Mammary epithelial cell (primary cell): ENCODE measurements at places on chromosomes 12 and 14.

DNA sequence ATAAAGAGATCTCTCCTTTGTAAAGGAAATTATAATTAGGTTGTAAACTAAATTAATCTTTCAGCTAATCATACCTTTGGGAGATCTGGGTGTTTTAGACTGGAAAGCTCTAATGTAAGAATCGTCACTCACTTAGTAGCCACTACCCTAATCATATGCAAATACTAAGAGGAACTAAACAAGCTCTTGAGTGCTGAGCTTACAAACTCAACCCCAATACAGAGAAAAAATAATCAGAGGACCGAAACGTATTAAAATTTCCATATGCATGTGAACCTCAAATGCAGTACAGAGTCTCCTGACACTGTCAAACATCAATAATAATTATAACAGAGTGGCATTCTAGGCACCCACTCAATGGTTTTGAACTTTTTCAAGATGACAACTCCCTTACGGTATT lies 235.3 kb upstream of the FOXN3 start:
- no peak for DNase-seq

DNA sequence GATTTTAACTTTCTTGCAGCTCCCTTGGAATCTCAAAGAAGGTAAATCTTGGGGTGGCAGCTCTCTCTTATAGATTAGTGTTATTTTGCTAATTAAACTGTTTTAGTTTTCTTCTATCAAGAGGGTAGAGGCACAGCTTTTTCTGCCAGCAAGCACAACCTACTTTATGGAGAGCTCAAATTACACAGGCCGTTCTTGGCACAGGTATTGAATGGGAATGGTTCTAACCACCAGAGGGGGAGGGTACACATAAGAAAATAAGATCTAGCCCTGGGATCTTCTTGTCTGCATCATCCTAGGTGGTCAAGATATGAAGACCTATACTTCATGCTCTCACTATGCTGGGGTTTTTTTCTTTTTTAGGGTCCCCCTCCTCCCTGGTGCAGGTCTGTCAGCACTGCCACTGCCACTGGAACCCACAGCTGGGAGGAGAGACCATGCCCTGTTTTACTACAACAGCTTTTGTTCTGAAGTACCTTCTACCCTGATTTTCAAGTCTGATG lies 48.6 kb upstream of the STAC3 start:
- no peak for DNase-seq

DNA sequence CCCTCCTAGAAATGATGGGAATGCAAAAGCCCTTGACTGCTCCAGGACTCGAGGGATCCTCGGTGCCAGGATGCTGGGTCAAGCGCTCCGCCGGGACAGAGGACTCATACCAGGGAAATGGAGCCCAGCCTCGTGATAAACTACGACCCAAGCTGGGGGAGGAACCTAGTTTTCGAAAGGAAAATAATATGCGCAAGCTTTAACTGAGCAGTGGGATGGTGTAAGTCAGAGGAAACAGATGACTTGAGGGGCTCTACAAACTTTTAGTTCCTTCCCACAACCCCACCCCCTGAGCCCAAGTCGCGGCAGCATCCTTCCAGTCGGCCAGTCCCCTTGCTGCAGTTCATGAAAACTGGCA lies 654 bp upstream of the SUPT16H start:
- no peak for DNase-seq

DNA sequence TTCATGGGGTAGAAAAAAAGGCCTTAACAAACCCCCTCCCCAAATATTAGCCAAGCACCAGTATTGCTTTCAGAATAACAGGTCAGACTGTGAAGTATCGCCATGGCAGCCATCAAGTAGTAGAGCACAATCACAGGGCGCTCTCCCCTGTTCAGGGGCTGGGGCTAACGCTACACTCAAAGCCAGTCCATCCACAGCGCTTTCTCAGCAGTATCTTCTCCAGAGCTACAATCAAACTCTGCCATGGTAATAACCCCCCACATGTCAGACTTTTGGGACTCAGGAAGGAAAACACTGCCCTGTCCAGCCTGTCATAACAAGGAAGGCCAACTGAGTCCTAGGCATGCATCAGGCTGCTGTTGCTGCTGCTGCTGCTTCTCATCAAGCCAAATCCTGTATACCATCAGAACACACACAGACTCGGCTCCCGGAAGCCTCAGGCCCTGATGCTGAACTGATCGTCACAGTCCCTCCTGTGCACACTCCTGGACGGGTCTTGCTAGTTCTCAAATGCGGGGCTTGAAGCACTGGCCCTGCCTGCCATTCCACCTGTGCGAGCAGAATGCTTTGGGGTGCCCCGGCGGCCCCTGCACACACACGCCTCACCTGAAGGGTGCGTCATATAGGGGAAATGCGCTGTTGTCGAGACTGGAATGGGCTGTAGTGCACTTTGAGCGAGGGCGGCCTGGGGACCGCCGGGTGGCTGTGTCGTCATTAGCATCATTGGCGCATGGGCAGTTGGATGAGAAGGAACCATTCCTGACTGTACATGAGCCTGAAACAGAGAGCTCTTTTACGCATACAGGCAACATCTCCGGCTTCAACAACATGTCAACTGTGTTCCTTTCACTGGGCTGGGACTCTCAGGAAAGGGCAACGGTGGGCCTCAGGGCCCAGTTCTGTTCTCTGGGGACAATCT lies 47.6 kb downstream of the SH2B3 start:
- DNase-seq, result no peak

DNA sequence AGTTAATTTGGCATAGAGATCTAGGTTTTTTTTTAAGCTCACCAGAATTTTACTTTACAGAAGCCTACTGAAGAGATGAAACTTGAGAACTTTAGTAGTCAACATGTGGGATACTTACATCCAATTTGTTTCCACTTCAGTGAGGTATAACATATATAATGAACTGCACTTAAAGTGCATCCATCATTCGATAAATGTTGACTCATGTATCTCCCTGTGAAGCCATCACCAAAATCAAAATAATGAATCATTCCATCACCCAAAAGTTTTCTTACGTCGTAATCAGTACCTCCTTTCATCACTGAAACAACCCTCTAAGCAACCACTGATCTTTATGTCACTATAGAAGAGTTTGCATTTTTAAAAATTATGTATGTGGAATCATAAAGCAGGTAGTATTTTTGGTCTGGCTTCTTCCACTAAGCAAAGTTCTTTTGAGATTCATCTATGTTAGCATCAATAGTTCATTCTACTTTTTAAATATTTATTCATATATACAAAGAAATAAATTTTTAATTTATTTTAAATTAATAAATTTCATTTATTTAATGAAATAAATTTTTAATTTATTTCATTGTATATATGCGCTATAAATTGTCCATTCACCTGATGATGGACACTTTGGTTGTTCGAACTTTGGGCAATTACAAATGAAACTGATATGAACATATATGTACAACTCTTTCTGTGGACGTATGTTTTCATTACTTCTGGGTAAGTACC lies 2.0 kb upstream of the CPNE8 start:
- DNase-seq, result peak; percentile 37

DNA sequence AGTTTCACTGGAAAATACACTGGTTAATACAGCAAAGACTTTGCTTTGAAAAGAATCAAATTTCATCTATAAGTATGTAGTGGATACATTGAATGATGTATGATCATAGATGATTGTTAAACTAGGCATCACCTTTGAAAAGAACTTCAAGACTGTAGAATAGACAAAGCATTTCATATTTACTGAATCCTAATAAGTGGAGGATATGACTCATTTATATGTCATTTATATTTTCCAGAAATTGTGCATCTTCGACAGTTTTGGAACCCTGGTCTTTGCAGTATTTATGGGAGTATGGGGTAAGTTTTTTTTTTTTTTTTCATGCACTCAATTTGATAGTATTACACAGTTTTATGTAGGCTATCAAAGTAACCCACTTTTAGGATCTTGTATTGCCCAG lies 161.9 kb downstream of the ANO6 start:
- no peak for DNase-seq

DNA sequence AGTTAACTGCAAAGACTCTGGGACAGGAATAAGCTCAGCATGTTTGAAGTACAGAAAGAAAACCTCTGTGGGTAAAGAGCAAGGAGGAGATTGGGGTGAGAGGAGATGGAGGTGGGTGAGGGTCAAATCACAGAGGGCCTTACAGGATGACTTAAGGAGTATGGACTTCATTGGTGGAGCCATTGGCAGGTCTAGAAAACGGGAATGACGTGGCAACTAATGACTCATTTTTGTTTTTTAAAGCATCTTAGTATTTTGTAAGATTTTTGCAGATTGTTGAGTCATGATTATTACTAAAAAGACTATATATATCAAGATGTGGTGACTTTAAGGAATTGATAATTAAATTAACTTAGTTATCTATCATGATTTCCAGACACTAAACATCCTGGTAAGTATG lies 18.5 kb downstream of the UTP20 start:
- DNase-seq, result peak; percentile 60

DNA sequence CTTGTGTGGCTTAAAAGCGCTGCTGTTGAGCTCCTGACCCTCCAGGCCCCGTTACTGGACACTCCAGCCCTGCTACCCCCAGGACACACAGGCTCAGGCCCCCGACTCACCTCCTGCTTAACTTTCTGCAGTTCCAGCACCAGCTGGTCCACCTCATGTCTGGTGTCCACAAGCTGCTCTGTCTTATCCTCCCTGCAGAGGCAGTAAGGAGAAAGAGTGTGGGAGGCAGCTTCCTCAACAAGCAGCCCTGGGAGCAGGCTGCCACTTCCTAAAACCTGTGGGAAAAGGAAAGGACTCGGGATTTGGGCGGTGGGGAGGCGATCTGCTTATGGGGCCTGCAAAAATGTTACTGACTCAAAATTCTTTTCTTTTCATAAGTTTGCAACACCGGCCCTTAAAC lies 79.2 kb downstream of the CCDC88C start:
- DNase-seq, result no peak

DNA sequence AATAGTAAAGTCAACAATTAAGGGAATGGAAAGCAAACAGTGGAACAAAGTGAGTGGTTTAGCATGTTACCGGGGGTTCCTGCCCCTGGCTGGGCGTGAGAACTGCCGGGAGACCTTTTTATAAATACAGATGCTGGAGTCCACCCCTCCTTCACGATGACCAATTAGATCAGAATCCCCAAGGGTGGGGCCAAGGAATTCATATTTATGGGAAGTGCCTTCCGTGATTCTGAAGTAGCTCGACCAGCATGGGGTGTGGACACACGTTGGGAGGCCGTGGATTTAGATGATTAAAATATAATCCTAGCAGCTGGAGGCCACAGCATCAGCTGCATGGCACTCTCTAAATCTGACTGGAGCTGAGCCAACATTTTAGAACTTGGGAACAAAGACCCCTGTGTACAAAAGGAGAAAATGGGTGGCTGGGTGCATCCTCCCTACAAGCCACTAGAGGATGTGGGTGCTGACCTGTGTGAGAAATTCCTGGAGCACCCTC lies 87.9 kb downstream of the SRRM4 start:
- no peak for DNase-seq

GRCh38 chr14:64760146-64760755 lies 56.0 kb downstream of the PLEKHG3 start:
- DNase-seq, result peak; percentile 30

DNA sequence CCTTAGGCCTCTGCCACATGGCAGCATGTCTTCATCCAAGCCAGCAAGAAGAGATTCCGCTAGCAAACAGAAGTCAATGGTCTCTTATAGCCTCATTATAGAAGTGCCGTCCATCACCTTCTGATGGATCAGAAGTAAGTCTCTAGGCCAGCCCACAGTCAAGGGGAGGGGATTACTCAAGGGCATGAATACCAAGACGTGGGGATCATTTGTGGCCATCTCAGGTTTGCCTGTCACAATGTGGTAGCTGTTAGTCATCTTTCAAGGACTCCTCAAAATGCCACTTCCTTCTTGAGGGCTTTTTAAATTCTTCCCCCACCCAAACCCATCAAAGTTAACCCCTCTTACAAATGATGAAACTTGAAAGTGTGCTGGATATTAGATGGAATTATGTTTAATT lies 8.1 kb upstream of the ADCY6 start:
- DNase-seq, result no peak

DNA sequence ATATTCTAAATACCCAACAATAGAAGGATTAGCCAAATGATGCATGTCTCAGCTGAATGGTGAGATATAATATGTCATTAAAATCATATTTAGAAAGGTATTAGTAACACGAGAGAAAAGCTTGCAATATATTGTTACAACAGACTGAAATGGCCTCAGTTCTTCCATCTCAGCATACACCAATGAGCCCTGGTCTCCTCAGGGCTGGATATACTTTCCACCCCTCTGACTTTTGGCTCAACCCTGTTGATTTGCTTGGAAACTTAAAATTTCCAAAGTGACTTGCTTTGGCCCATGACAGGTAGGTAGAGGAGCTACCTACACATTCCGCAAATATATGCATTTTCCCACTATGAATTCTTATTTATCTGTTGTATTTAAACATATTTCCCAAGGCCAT lies 908.1 kb upstream of the TMEM132C start:
- DNase-seq, result no peak

- DNase-seq, result no peak
These were observed 111.9 kb upstream of the ARHGAP5 start for GRCh38 chr14:31965071-31965734.

DNA sequence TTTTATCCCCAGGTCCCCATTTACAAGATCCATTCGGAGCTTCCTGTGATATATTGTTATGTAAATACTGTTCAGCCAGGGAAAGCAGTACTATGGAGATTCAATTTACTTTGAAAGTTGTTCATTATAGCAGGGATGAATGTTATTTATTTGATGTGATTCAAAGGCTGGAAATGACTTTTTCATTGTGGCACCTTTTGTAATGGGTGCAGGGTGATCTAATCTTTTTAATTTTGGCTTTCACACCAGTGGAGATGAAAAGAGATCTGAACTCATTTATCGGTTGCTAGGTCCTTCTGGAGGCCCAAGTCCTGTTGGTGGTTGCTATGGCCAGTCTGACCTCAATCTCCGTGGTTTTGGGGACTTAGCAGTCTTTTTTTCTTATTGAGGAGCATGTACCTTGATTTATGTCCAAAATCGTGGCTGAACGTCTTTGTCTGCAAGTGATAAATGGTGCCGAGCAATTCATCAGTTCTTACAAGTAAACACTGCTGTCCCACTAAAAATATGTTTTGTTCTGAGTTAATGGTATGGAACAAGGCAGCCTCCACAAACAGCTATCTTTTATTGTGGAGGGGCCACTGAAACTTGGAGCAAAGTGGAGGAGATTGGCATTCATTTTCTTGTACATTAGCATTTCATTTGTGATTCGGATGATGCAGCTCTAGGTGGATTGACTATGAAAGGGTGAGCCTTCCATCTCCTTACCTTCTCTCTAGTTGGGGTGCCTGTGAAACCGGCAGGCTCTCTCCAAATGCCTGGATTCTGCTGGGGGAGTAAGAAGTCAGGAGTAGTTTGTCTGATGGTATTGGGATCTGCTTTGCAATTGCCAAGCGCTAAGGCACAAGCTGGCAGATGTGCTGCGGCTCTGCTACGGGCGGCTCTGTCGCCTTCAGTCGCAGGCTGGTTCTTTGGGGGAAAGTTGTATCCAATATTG lies 2.0 kb downstream of the RMST start:
- no peak for DNase-seq
